HCT116 (cell line): ENCODE measurements at places on chromosomes 3 and 15.

DNA sequence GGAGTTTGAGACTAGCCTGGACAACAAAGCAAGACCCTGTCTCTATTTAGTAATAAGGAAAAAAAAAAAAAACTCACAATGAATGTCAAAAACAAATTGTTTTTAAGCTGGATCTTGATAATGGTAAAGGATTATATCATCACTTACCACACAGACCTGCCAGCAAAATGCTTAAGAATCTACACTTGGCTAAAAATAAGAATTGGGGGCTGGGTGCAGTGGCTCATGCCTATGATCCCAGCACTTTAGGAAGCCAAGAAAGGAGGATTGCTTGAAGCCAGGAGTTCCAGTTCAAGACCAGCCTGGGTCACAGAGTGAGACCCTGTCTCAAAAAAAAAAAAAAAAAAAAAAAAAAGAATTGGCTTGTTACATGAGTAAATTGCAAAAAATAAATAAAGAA, 31.0 kb downstream of the ACAP2 start:
- DNase-seq = no peak

- DNase-seq = no peak
These were observed 84.2 kb downstream of the SMAD6 start for GRCh38 chr15:66786222-66786621.

GRCh38 chr3:108157273-108157672, 65.0 kb downstream of the IFT57 start:
- DNase-seq = no peak

DNA sequence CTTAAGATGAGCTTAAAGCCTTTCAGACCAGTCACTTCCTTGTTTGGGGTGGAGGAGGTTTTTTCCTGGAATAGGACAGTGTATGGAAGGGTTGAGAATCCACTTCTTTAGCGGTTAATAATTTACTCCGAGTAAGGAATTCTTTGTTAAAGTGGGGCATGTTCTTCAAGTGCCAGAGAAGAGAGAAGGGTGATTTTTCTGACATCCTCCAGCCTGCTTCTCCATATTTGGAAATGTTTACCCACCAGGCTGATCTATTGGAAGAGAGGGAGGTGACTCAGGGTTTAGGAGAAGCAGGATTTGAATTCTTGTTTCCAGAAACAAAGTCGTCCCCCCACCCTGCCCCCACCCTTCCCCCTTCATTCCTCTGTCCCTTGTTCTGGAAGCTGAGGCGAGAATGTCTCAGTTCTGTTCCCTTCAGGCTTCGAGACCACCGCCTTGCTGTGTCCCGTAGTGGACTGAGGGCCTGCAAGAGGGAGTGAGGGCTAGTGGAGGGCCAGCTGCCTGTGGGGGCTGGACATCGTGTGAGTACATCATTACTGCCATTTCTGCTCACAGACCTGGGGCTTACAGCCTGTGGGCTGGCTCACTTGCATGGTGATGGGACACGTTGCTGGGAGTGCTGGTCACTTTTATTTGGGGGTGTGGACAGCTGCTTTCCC, 58.5 kb downstream of the LPP start:
- DNase-seq = no peak

DNA sequence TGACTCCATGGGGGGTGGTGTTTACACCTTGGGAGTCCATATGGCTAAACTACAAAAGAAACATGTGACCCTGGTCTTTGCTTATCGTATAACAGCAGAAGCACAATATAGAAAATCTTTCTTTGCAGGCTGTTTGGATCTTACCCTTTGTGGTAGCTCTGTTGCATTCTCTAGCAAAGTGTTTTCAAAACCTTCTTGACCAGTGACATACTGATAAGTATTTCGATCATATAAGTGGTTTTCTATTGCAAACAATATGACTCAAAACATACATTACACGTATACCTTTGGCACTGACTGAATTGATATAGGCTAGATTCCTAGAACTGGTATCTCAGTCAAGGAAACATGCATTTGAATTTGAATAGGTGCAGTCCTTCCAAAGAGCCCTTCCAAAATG, 24.7 kb upstream of the ATP10A start:
- no peak for DNase-seq

- DNase-seq = no peak
These were observed 15.3 kb downstream of the DPH6 start for GRCh38 chr15:35530698-35531097.

GRCh38 chr3:13963137-13963886, 83.4 kb upstream of the WNT7A start:
- DNase-seq = no peak

DNA sequence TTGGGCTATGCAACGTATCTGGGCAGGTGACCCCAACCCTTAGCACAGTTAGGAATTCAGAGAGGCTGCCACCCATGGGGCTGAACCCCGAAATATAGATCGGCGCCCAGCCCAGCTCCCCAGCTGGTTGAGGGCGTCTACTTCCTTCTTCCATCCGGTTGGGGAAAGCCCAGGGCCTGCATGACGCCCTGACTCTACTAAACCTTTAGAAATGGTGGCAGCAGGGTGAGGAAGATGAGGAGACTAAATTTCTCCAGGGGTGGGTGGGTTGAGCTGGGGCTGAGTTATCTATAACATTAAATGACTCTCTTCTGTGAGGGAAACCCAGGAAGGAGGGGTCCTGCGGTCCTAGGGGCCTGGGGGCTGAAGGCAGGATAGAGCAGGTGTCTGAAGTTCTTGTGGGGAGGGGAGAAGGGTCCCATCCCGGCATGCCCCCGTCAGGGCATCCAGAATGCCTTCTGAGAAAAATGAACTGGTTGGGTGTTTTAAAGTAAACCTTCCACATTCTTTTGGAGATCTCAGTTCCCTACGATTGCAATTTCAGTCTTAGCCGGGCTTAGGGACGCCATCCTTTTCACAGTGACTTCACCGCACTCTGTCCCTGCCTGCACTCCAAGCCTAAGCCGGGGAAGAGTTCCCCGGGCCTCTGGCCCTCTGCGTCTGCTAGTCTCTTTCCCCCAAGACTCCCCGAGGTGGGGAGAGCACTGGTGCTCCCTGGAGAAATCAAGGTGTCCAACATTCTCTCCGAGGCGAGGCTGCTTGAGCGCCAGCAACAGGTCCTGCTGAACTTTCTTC, 28.5 kb downstream of the NR2F2 start:
- DNase-seq = no peak

DNA sequence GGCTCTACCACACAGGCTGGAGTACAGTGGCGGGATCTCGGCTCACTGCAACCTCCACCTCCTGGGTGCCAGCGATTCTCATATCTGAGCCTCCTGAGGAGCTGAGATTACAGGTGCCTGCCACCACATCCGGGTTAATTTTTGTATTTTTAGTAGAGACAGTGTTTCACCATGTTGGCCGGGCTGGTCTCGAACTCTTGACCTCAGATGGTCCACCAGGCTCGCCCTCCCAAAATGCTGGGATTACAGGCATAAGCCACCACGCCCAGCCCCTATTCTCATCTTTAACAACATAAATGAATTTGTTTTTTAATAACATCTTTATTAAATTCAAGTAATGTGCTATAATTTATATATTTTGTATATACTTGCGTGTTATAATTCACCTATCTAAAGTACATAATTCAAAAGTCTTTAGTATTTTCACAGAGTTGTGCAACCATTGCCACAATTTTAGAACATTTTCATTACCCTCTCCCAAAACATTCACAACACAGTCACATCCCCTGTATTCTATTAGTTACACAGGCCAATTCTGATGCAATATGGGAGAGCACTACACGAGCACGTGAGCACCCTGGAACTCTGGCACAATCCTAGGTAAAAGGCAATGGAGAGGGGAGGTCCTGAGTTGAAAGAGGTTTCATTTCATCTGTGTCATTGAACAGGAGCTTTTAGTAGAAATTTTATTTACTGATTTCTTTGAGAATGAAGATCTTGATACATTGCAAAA, 21.2 kb upstream of the MTMR14 start:
- no peak for DNase-seq

DNA sequence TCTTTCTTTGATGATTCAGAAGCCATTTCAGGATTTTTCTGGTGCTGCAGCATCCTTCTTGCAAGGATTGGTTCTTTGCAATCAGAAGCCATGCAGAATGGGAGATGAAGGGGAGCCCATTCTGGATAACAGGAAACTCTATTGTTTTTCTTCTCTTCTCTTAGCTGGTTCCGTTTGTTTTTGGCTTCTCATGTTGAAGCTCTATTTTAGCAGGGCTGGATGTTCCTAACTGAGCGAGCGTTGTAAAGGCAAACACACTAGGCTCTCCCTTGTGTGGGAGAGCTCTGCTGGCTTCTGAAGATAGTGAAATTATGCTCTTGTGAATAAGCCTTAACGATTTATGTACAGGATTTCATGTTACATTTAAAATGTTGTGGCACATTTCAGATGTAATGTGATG, 8.3 kb downstream of the CACNA1D start:
- no peak for DNase-seq

- DNase-seq = no peak
These were observed at the start of gene TGM5 for GRCh38 chr15:43266834-43267233. Gene TGM5 (minus strand): TSS chr15:43266928. CDS start chr15:43266849, 79 bp downstream.

DNA sequence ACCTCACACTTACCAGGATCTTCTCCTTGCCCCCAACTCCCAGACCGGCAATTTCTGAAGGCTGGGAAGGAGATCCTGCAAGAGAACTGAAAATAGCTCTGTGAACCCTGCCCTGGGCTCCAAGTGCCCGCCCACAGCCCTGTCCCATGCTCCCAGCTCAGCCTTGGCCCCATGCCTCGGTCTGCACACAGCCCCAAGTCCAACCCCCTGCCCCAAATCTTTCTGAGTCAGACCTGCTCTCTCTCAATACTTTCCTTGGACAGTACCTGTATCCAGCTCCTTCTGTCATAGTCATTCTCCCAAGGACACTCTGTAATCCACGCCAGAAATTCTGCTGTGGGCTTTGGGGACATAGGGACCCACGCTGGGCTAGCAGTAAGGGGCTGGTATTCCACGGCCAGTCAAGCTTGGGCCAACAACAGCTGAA, 6.3 kb upstream of the SMAD3 start:
- no peak for DNase-seq

GRCh38 chr15:69754313-69754712, 301.7 kb downstream of the RPLP1 start:
- no peak for DNase-seq

GRCh38 chr3:31790193-31791089, 190.6 kb downstream of the OSBPL10 start:
- DNase-seq = no peak

DNA sequence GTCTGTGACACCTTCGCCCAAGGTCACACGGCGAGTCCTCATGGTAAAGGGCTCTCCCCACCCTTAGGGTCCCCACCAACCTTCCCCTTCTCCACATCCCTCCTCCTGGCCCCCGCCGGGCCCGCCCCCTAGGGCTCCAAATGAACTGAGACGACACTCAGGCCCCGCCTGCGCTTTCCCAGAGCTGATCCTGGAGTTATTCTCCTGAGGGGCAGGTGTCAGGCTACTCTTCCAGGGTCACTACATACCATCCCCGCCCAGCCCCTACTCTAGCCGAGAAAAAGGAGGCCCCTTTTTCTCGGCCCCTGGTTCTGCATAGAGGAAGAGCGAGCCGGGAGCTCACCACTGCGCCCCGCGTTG, 292 bp downstream of the USP4 start:
- no peak for DNase-seq

- no peak for DNase-seq
These were observed 701 bp downstream of the OSBPL11 start for GRCh38 chr3:125594581-125595011.

DNA sequence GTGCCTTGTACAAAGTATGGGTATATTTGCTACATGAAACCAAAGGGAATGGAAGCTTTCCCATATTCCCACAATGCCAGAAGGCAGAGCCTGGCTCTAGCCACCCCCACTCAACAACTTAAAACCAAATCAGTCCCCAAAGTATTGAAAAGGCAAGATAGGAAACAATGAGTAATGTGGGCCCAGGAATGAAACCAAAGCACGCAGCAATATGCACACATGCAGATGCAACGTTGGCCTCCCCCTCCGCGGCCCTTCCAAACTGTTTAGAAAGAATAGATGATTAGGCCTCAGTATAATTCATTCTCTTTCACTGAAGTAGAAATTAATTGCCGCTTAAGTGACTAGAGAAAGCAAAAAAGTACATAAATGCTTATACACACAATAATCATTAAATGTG, 59.1 kb downstream of the THRB start:
- DNase-seq = no peak

DNA sequence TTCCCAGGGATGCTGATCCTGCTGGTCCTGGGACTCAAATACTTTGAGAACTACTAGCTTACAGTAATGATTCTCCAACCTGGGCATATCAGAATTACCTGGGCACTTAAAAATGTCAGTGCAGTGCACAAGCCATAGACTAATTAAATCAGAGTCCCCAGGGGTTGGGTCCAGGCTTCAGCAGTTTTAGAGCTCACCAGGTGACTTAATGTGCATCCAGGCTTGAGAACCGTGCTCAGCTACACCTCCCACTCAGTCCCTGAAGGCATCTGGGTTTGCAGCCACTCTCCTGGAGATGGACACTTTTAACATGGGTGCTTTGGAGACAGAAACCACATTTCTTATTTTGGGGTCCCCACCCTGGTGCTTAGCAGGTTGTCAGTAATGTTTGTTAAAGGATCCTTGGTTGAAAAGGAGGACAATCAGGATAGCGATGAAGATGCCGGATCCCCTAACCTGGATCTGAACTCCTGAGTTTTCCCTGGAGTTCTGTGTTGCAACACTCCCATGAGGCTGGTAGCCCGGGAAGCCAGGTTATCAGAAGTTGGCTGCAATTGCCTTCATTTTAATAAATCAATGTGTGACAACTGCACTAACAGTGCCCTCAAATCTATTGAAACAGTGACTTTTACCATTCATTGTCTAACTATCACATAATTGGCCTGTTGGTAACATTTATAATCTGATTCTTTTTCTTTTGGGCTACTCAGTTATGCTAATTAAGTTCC, 48.1 kb downstream of the BFSP2 start:
- no peak for DNase-seq

DNA sequence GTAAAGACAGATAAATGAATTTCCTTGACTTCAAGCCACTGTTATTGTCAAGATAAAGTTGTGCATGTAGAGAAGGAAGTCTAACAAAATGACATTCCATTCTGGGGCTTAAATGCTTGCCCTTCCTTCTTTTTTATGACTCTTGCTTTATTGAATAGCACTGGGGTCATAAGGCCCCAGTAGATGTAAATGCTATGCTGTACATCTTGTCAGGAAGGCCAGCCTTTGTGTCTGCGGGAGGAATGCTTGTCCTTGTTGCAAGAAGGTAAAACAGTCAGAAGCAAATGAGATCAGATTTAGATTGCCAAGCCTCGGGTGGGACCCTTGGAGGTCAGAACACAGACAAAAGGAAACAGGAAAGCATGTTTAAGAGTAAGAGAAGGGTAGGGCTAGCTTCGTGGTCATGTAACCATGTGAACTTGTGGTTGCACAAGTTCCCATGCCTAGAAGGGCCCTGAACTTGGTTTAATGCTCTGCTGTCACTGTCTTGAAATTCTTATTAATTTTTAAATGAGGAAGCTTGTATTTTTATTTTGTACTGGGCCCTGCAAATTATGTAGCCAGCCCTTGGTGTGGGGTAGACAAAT, 81.5 kb downstream of the PPM1L start:
- no peak for DNase-seq

GRCh38 chr3:32399030-32399620, 7.5 kb downstream of the CMTM7 start:
- no peak for DNase-seq
